NCI-H1092 treated with DMSO at 0.1 percent for 48 hours (cell line): ENCODE measurements at places on chromosomes 16 and 17.
A peak's percentile ranks its signal among the peaks of the same experiment; 100 is the strongest.

DNA sequence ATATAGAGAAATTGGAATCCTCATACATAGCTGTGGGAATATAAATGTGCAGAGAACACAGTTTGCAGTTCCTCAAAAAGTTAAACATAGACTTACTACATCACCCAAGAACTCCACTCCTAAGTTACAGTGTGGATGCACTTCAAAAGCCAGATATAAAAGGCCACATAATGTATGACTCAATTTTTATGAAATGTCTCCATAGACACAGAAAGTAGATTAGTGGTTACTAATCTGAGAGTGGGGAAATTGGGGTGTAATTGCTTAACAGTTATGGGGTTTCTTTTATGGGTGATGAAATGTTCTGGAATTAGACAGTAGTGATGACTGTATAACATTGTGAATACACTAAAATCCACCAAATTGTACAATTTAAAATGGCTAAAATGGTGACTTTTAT lies 60.9 kb downstream of the CACNG1 start:
- DNase-seq: no peak

DNA sequence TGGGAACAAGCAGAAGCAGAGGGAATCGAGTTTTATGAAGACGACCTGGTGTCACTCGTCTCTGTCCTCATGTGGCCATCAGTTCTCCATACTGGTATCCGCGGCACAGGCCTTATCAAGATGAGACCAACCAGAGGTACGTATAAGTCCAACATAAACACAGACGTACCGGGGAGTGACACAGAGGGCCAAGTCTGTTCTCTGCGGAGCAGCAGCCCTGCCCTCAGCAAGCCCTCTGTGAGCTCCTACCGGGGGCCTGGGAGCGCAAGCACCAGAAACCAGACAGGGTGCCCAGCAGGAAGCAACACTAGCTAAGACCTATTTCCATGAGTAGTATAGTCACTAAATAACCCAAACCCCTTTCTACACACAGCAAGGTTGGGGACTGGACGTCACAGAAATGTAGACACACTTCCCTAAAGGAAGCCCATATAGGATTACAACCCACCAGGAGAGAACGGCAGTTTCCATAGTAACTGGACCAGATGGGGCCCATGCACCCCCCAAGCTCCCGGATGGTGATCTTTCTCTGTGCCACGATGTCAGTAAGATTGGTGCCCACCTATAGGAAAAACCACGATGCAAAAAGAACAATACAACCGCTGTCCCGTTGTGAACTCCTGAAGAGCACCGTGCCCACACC lies 911 bp downstream of the ARL16 start:
- DNase-seq: peak; percentile 9

- DNase-seq: no peak
These were observed 2.3 kb downstream of the RAB37 start for GRCh38 chr17:74739227-74739831.

GRCh38 chr17:68829211-68829610 lies 126.0 kb downstream of the ABCA8 start:
- no peak for DNase-seq

DNA sequence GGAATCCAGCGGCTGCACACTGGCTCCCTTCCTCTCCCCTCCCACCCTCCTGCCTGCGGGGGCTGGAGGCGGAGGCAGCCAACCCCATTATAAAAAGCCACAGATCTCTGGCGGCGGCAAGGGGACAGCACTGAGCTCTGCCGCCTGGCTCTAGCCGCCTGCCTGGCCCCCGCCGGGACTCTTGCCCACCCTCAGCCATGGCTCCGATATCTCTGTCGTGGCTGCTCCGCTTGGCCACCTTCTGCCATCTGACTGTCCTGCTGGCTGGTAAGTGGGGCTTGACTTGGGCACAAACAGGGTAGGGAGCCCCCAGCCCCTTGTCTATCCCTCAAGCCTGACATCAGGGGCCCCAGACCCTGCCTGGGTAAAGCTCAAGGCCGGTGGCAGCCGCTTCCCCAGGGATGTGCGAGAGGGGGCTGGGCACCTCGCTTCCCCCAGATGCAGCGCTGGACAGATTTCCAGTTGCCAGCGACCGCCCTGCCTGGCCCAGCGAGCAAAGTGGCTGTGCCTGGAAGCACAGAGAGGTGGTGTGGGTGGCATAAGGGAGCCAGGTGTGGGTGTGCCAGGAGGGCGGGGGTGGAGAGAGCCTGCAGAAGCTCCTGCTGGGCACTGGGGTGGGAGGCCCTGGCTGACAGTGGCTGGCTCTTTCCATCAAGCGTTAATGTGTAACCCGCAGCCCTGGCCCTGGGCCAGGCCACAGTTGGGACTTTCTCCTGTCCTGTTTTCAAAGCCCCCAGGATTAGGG lies at the start of gene CX3CL1:
Gene CX3CL1 (plus strand): TSS at position 119 of the 745 bp plus-strand sequence. CDS start 79 bp downstream, at position 198.
- DNase-seq: peak; percentile 39

- DNase-seq: peak; percentile 95
These were observed 47.1 kb upstream of the CLEC19A start for GRCh38 chr16:19238406-19238805.

DNA sequence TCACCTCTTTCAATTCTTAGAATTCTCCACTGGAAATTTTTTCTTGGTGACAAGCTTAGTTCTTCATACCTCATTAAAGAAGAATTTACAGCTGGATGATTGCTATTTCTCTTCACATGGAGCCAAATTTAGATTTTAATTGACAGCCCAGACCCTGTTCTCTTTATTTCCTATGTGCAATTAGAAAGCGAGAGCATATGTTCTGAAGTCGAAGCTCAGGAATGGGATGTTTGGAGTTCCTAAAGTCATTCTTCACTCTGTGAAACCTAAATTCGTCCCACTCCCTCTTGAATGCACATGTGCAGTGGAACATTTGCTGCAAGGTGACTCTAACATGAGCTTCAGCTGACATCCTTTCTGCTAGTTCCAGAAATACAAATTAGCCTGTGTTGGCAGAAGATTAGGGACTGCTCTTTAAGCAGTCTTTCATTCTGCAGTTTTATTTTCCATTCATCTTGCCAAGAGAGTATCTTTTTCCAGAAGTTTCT lies 129.3 kb upstream of the KCNJ16 start:
- DNase-seq: no peak
